ENCODE measurements at places on chromosomes 11 and 22. TPM values are rescaled to one million over a fixed set of nuclear protein-coding genes. Genes with fewer than 3 reads are reported as not detected.

MUC15 gene
- total RNA-seq, result not detected

SDHD gene
- 70.4 TPM for total RNA-seq

CABP4 gene
- total RNA-seq, result not detected

PAK1 gene
- total RNA-seq, result 23.7 TPM
